ENCODE measurements at places on chromosomes 2 and 18.
A peak's percentile ranks its signal among the peaks of the same experiment; 100 is the strongest.

DNA sequence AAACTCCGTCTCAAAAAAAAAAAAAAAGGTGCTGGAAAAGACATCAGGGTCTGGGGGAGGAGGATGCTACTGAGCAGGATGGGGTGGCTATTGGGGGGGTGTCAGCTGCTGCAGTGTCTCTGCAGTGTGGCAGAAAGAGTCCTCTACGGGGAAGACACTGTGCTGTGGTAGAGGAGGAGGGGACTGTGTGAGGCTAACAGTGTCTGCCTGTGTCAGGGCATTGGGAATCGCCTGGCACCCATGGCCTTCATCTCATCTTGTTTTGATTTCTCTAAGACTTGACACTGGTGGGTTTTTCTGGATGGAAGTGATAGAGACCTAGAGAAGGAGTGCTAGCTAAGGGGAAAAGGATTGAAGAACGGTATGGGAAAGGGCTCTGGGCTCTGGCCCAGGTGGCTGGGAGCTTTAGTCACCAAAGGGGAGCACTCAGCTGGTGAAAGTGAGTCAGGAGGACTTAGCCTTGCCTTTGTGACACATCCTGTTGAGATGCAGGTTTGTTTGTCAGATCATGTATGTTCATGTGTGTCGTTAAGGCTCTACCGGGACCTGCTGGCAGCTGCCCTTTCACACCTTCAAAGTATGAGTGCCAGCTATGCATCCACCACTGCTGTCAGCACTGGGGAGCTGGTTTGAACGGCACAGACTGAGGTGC, 58.0 kb downstream of the FARP2 start:
- no peak for DNase-seq
- H3K4me3 ChIP-seq, result no peak overlapping the region
- H3K27ac ChIP-seq, result no peak overlapping the region
- H3K27me3 ChIP-seq, result no peaks in the 10 kb centered on the region
- H3K4me1 ChIP-seq, result no peaks in the 10 kb centered on the region
- H3K36me3 ChIP-seq, result peaks cover 90% of the 10 kb centered on the region

GRCh38 chr2:39620067-39620466, 45.6 kb upstream of the TMEM178A start:
- no peaks in the 10 kb centered on the region for H3K36me3 ChIP-seq
- DNase-seq, result no peak
- no peaks in the 10 kb centered on the region for H3K4me1 ChIP-seq
- H3K4me3 ChIP-seq, result no peak overlapping the region

DNA sequence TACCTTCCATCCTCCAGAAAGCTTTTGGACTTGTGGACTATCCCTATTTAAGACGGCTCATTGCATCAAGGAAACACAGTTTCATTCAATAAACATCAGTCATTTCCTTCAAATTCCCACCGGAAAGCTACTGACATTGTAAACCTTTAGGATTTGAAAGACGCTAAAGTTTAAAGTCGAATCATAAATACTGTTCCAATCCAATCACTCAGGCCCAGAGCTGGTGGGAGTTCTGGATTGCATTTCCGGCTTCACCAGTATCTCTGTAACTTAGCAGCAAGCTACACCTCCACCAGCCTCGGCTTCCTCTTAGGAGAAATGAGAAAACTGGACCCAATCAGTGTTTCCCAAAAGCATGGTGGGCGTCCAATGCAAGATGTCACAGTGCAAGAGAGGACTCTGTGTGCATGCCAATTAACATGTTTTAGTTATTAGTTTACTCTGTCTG, 1.6 kb downstream of the WDFY1 start:
- H3K27ac ChIP-seq, result peak overlapping the region; percentile 93
- DNase-seq, result no peak
- no peaks in the 10 kb centered on the region for H3K27me3 ChIP-seq
- peaks cover 33% of the 10 kb centered on the region for H3K4me1 ChIP-seq
- H3K4me3 ChIP-seq, result peak overlapping the region; percentile 82

- no peaks in the 10 kb centered on the region for H3K36me3 ChIP-seq
- DNase-seq, result no peak
- H3K4me3 ChIP-seq, result no peak overlapping the region
- no peaks in the 10 kb centered on the region for H3K4me1 ChIP-seq
- H3K27ac ChIP-seq, result no peak overlapping the region
These were observed 308.7 kb downstream of the LRATD1 start for GRCh38 chr2:14941151-14941631.

DNA sequence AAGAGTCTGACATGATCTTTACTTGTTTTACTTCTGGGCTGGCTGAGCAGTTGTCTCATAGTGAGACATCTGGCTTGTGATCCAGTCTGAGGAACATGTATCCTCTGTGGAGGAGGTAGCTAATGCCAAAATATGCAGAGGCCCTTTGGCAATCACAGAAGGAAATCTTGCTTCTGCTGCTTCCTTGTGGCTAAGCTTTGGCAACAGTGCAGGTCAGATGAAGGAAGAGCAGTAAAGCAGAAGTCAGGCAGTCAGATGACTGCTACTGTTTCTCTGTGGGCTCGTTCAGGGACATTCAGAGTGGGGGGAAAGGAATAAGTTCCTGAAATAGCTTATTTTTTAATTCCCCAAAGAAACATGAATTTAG, 22.3 kb downstream of the DOK1 start:
- no peak overlapping the region for H3K4me3 ChIP-seq
- no peak overlapping the region for H3K27ac ChIP-seq

GRCh38 chr2:218285604-218286003, 6.7 kb downstream of the TMBIM1 start:
- DNase-seq, result peak; percentile 74
- no peaks in the 10 kb centered on the region for H3K36me3 ChIP-seq
- H3K4me3 ChIP-seq, result peak overlapping the region; percentile 74
- no peaks in the 10 kb centered on the region for H3K27me3 ChIP-seq
- peaks cover 88% of the 10 kb centered on the region for H3K4me1 ChIP-seq

- H3K36me3 ChIP-seq, result no peaks in the 10 kb centered on the region
- no peak for DNase-seq
- no peaks in the 10 kb centered on the region for H3K27me3 ChIP-seq
- peaks cover 35% of the 10 kb centered on the region for H3K4me1 ChIP-seq
These were observed 71.1 kb downstream of the BIRC6 start for GRCh38 chr2:32427672-32428610.

DNA sequence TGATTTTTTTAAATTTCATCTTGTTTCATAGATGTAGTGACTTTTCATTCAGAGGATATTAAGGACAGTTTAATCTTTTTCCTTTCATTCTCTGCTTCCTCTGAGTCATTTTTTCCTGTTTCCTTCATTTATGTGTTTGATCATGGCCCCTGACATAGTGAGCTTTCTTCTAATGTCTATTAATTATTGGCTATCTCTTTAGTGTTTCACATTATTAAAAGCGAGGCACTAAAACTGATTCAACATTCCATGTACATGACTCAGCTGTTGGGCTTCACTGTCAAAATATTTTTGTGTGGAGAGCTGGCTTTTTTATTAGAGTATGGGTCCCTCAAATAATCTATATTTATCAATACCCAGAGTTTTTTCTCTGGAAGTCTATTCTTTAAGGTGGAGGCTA, 125.8 kb downstream of the THSD7B start:
- H3K27me3 ChIP-seq, result no peaks in the 10 kb centered on the region
- H3K27ac ChIP-seq, result no peak overlapping the region
- no peaks in the 10 kb centered on the region for H3K4me1 ChIP-seq
- DNase-seq, result no peak
- no peaks in the 10 kb centered on the region for H3K36me3 ChIP-seq

- H3K27me3 ChIP-seq, result no peaks in the 10 kb centered on the region
- no peak overlapping the region for H3K4me3 ChIP-seq
- no peaks in the 10 kb centered on the region for H3K36me3 ChIP-seq
These were observed 447 bp upstream of the CCL20 start for GRCh38 chr2:227813229-227813561.

- no peak overlapping the region for H3K27ac ChIP-seq
- H3K4me3 ChIP-seq, result no peak overlapping the region
- DNase-seq, result no peak
- H3K27me3 ChIP-seq, result peaks cover 9% of the 10 kb centered on the region
- H3K4me1 ChIP-seq, result no peaks in the 10 kb centered on the region
- no peaks in the 10 kb centered on the region for H3K36me3 ChIP-seq
These were observed 37.3 kb downstream of the ADD2 start for GRCh38 chr2:70730730-70731129.

GRCh38 chr2:105517814-105518705, 119.2 kb upstream of the FHL2 start:
- peaks cover 39% of the 10 kb centered on the region for H3K4me1 ChIP-seq
- peak overlapping the region; percentile 31 for H3K27ac ChIP-seq
- no peaks in the 10 kb centered on the region for H3K36me3 ChIP-seq
- no peaks in the 10 kb centered on the region for H3K27me3 ChIP-seq
- no peak overlapping the region for H3K4me3 ChIP-seq
- DNase-seq, result peak; percentile 61

GRCh38 chr2:84905181-84906107, at the start of gene TMSB10:
TMSB10 (plus strand) TSS chr2:84905656.
- peak within 1 kb of the TSS; percentile 80 for H3K27ac ChIP-seq
- H3K4me3 ChIP-seq, result peak within 1 kb of the TSS; percentile 90
- peak; percentile 92 for DNase-seq
- peaks cover 3% of the 10 kb centered on the region for H3K4me1 ChIP-seq
- no peaks in the 10 kb centered on the region for H3K36me3 ChIP-seq

DNA sequence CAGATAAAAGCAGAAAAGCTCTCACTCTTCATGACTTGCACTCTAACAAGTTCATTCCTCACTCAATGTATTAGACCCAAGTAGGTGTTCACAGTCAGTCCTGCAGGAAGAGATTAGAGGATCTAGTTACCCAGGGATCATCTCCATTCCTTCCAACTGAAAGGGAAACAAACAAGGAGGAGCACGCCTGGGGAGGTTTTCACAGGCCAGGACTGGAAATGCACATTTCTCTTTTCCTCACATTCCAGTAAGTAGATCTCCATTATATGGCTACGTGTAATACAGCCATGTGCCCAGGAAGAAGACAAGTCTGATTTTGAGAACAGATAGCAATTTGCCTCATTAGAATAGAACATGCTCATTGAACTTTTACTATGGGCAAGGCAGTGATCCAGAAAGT, 1132.2 kb upstream of the FAM98A start:
- H3K27ac ChIP-seq, result no peak overlapping the region
- no peak for DNase-seq
- H3K36me3 ChIP-seq, result no peaks in the 10 kb centered on the region
- no peaks in the 10 kb centered on the region for H3K27me3 ChIP-seq
- H3K4me3 ChIP-seq, result no peak overlapping the region

GRCh38 chr2:7567646-7568045, 650.4 kb downstream of the RNF144A start:
- no peak overlapping the region for H3K27ac ChIP-seq
- H3K4me3 ChIP-seq, result no peak overlapping the region
- no peak for DNase-seq
- H3K36me3 ChIP-seq, result no peaks in the 10 kb centered on the region

DNA sequence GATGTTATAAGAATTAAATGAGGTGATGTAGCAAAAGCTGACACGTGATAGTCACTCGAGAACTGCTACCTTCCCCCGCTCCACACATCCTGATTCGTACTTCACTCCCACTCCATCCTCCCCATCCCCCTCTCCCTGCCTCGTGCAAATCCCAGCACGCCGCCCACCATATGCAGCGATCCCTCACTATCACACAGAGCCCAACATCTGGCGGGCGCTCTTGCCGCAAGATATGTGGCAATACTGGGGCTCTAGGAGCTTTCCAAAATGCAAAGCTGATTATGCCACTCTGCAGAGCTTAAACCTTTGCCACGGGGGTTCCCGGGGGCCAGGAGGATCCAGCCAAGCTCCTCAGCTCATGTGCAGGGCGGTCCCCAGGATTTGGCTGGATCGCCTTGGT, 37.4 kb downstream of the DNMT3A start:
- no peak for DNase-seq
- peak overlapping the region; percentile 64 for H3K27ac ChIP-seq
- H3K27me3 ChIP-seq, result no peaks in the 10 kb centered on the region
- H3K4me1 ChIP-seq, result peaks cover 71% of the 10 kb centered on the region

- peaks cover 32% of the 10 kb centered on the region for H3K4me1 ChIP-seq
- no peak overlapping the region for H3K4me3 ChIP-seq
- H3K36me3 ChIP-seq, result no peaks in the 10 kb centered on the region
- no peak overlapping the region for H3K27ac ChIP-seq
- DNase-seq, result no peak
- no peaks in the 10 kb centered on the region for H3K27me3 ChIP-seq
These were observed 24.3 kb downstream of the HDLBP start for GRCh38 chr2:241291153-241291552.

DNA sequence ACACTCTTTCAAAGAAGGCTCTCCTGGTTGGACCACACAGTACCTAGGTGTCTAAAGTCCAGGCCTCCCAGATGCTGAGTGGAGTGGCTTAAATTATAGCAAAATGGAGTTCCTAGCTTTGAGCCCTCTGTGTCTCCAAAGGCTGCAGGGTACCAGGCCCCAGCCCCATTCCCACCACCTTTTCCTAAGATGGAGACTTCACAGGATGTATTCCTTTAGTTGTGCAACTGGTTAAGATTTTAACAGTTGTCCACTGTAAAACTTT, 4.9 kb downstream of the SMAD7 start:
- peak overlapping the region; percentile 99 for H3K27ac ChIP-seq
- peak overlapping the region; percentile 79 for H3K4me3 ChIP-seq
- H3K4me1 ChIP-seq, result peaks cover 73% of the 10 kb centered on the region

DNA sequence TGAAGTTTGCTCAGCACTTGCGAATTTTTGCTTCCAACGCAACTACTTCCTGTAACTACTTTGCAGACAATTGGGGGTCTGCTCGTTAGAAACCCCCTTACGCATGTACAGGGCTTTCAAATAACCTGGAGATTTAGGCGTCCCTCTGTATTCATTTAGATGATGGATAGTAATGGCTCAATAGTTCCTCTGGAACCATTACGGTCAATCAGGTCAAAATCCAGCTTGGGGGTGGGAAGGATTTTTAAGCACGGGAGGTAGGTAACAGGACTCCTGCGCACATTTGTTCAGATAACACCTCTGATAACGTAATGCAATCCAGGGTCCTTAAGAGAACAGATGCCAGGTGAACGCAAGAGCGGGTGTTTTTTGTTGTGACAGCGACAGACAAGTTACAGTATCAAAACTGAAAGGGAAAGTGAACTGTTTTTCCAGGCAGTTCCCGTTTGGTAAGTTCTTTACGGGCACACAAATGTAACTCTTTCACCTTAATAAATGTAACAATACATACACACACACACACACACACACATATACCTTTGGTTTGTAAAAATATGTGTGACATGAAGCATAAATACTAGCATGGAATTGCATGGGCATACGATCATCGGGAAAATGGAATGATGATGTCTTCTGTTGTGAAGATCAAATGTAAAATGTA, 3.8 kb upstream of the OSR1 start:
- H3K4me3 ChIP-seq, result peak overlapping the region; percentile 78
- no peak for DNase-seq
- H3K4me1 ChIP-seq, result peaks cover 3% of the 10 kb centered on the region

- peaks cover 14% of the 10 kb centered on the region for H3K36me3 ChIP-seq
- no peak overlapping the region for H3K4me3 ChIP-seq
- peaks cover 46% of the 10 kb centered on the region for H3K4me1 ChIP-seq
- no peaks in the 10 kb centered on the region for H3K27me3 ChIP-seq
- no peak for DNase-seq
- H3K27ac ChIP-seq, result peak overlapping the region; percentile 39
These were observed 32.1 kb downstream of the CLASP1 start for GRCh38 chr2:121617042-121617599.

GRCh38 chr2:240894836-240895558, 959 bp downstream of the MAB21L4 start:
- no peak overlapping the region for H3K4me3 ChIP-seq
- peaks cover 12% of the 10 kb centered on the region for H3K4me1 ChIP-seq
- DNase-seq, result no peak
- H3K27me3 ChIP-seq, result no peaks in the 10 kb centered on the region
- H3K27ac ChIP-seq, result no peak overlapping the region
